ENCODE measurements at places on chromosomes 3 and 15. TPM values are rescaled to one million over a fixed set of nuclear protein-coding genes. Genes with fewer than 3 reads are reported as not detected.

The C3orf20 gene
- total RNA-seq: not detected

The PPARG gene
- 8.8 TPM for total RNA-seq

The CFAP100 gene
- not detected for total RNA-seq

The RAB6B gene
- total RNA-seq: 0.32 TPM

The ST3GAL6 gene
- 0.63 TPM for total RNA-seq

The A4GNT gene
- not detected for total RNA-seq

- DNase-seq: no peak
Measured at GRCh38 chr15:72592097-72592496, 62.4 kb upstream of the GOLGA6B start.

DNA sequence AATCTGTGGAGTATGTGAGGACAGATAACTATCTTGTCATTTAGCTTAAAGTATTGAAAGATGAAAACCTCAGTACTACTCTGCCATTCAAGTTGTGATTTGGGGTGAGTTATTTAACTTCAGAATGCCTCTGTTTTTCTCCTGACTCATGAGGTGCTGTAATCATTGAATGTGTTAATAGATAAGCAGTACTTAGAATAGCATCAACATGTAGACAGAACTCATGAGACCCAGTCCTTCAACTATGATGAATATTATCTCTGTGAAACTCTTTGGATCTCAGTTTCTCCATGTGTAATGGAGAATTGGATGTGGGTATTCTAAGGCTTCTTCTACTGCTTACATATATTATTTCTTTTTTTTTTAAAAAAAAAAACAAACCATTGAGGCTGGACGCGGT is 431.4 kb downstream of the GRM7 start:
- DNase-seq: no peak

- DNase-seq: no peak
Measured at GRCh38 chr15:45136378-45136764, 6.6 kb downstream of the DUOX1 start.

DNA sequence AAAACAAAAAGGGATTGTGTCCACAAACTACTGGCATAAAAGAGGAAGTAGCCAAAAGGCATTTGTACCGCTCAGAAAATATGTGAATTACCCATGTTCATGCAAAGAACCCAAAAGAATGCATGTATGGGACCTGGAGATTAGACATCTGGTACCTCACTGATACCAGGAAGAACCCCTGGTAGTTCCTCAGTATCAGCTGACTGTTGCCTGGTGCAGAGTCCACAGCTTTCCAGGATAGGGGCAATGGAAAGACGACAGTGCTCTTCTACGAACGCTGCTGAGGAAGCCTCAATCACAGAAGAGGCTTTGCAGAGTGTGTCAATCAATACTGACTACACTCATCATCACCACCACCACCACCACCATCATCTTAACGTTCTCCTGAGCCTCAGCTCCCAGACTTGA is 63.3 kb downstream of the ATP8B4 start:
- no peak for DNase-seq

- DNase-seq: no peak
Measured at GRCh38 chr3:171092467-171092911, 66.0 kb upstream of the SLC2A2 start.

- DNase-seq: no peak
Measured at GRCh38 chr15:53979051-53979788, 979 bp downstream of the UNC13C start.

DNA sequence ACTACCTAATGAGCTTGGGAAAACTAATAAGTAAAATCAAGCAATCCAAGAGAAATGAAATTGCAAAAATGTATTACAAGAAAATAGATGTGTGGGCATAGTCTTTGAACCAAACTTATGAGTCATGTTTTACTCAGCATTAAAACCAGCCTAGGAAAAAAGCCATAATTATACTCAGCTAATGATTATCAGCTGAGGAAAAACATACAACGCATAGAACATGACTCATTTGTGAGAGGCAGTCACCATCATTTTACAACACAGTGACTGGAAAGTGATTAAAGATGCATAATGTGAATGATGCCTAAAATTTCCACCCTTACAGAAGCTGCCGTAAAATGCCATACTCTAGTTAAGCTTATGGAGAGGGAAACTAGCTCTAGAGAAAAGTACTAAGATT is 238.0 kb upstream of the EOMES start:
- peak; percentile 42 for DNase-seq

Measured in LHCN-M2 (cell line).